Left ventricle myocardium inferior (tissue), 1 donor: ENCODE measurements at places on chromosomes 3 and 15.

- peak; percentile 24 for DNase-seq
These were observed 38.2 kb downstream of the CORO2B start for GRCh38 chr15:68617001-68617400.

- DNase-seq = no peak
These were observed 10.6 kb upstream of the UTS2B start for GRCh38 chr3:191340966-191341365.

- DNase-seq = no peak
These were observed 104.4 kb downstream of the HERC1 start for GRCh38 chr15:63729115-63729884.

DNA sequence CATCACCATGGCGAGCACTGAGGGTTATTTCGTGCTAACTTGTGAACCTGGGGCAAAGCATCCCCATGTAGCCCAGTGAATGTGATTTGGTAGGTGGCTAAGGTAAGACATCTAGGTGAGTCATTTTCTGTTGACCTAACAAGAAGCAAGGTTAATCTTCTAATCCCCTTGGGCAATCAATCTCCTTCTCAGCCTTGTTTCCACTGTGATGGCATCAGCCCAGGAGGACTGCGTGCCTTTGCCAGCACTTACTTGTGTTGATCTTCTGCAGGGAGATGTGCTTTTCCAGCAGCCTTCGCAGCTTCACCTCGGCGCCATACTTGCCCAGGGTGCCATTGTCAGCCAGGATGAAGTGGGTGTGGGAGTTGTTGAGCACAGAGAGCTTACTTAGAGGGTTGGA, 35.7 kb downstream of the TRPM1 start:
- DNase-seq = no peak

DNA sequence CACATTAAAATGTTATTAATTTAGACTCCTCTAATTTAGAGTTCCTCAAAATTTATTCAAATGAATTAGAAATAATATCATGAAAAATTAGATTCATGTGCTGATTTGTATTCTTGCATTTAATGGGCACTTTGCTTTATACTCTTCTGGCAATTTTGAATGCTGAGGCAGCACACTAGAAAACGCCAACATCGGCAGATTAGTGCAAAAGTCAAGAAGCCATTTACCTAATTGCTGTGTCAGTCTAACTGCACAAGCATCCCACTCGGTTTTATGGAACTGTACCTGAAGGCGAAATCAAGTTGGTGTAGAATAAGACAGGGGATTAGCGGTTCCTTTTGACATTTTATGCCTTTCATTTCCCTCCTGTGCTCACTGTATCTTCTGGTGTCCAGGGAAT, 382.0 kb downstream of the ROBO2 start:
- DNase-seq = no peak

GRCh38 chr3:137100326-137100725, 142.5 kb downstream of the IL20RB start:
- DNase-seq = no peak

DNA sequence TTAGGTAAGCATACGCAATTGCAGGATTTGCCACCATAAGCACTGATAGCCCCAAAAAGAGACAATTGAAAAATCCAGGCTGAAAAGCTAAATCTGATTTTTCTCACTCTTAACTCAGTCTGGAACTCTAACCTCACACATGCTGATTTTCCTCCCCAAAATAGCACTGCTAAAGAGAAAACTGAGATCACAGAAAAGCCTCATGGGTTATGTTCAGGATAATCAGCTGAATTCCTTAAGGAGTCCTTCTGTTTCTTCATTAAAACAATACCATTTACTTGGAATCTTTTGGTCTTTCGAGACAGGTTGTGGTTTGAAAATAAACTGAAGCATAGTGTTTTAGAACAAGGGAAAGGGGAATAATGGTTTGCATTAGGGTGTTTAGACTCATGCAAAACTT, 144.3 kb upstream of the LRRN1 start:
- no peak for DNase-seq

GRCh38 chr3:23152989-23153388, 50.1 kb upstream of the UBE2E2 start:
- no peak for DNase-seq

DNA sequence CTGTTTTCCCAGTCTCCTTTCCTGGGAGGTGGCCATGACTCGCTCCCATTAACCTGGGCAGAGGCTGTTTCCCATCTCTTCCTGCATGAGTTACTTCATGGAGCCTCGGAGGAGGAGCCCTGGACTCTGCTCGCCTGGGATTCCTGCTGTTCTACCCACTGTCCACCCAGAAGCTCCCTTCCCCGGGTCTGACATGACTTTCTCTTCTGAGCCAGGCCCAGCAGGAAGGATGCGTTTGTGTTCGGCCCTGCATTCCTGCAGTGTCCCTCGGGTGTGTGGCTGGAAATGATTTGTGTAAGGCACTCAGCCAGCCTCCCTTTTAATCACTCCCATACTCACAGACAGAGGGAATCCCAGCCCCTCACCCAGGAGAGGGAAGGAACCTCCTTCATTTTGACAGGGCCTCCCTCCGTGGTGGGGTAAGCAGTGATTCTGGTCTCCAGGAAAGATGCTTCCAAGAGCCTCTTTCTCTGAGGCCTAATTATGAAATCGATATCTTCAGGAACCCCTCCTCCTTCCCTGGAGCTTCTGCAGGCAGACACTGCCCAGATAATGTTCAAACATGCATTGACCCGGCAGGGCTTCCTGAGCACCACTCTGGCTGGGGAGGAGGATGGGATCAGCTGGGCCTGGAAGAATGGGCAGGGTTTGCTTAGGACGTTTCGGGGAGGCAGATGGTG, 41.6 kb upstream of the DLG1 start:
- no peak for DNase-seq

DNA sequence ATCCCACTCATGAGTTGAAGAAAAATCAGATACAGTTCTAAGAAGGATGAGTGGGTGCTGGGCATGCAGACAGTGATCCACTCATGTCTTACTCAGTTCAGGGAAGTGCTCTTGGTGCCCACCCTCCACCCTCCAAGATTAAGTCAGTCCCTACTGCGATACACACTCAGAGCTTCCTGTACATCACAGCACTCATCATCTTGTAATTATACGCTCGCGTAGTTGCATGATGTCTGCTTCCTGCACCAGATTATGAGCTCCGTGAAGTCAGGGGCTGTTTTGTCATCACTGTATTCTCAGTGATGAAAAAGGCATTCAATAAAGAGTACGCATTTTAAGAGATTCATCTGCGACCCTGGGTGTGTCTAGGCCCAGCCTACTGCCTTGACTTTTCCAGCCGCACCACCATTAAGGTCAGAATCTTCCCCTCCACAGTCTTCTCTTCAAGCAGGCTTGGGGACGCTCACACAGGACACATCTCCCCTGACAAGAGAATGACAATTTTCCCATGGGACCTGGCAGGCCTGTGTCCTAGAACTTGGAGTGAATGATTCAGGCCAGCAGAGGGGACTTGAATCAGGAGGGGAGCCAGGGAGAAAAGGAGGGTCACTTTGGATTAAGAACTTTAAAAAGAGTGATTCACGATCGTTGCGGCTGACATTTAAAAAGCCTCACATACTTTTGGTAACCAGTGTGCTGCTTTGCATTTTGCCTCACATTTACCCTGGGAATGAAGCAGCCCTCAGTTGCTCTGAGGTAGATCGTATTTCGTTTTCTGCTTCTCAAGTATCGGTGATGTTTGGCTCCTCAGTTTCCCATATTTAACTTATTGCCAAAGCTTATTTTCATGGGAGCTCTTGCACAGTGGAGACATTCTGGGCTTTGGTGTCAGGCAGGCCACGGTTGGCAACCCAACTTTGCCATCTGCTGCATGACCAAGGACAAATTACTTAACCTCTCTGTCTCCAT, 7.9 kb upstream of the PDE8A start:
- DNase-seq = no peak

GRCh38 chr15:61047783-61048182, 181.3 kb downstream of the RORA start:
- DNase-seq = no peak

- peak; percentile 17 for DNase-seq
These were observed 2.1 kb downstream of the ALCAM start for GRCh38 chr3:105368566-105369499.

- DNase-seq = peak; percentile 37
These were observed 17.6 kb upstream of the CCDC174 start for GRCh38 chr3:14633819-14634424.

DNA sequence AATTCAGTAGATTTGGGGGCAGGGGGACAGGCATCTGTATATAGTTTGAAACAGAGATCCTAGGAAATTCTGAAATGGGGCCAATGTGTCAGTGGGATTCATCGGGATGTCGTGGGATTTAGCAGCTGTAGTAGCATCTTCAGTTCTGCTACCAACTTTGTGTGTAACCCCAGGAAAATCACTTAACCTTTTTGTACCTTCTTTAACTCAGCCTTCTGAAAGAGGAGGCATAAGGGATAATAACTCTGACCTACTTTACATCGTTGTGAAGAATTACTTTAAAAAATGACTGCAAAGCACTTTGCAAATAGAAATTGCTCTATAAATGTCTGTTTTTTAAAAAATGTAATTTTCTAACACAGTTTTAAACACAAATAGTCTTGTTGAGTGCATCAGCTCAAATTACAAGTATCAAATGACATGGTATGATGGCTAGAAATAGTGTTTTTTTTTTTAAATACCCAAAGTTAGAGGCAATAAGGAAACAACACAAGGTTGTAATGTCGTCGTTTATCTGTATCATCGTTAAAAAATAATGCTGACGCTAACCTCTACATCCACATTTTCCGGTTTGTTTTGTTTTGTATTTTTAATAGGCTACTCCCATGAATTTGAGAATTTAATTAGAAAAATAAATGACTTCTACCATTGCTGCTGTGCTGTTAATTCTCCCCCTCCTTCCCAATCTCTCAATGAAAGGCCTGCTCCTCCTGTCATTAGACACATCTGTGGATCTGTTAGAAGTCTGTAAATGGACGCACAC, 338.5 kb downstream of the PTPRG start:
- no peak for DNase-seq
